Breast epithelium (tissue), 4 donors: ENCODE measurements at places on chromosomes 6 and 20. TPM values are rescaled to one million over a fixed set of nuclear protein-coding genes. Genes with fewer than 3 reads are reported as not detected.
A peak's percentile ranks its signal among the peaks of the same experiment; 100 is the strongest.

DNA sequence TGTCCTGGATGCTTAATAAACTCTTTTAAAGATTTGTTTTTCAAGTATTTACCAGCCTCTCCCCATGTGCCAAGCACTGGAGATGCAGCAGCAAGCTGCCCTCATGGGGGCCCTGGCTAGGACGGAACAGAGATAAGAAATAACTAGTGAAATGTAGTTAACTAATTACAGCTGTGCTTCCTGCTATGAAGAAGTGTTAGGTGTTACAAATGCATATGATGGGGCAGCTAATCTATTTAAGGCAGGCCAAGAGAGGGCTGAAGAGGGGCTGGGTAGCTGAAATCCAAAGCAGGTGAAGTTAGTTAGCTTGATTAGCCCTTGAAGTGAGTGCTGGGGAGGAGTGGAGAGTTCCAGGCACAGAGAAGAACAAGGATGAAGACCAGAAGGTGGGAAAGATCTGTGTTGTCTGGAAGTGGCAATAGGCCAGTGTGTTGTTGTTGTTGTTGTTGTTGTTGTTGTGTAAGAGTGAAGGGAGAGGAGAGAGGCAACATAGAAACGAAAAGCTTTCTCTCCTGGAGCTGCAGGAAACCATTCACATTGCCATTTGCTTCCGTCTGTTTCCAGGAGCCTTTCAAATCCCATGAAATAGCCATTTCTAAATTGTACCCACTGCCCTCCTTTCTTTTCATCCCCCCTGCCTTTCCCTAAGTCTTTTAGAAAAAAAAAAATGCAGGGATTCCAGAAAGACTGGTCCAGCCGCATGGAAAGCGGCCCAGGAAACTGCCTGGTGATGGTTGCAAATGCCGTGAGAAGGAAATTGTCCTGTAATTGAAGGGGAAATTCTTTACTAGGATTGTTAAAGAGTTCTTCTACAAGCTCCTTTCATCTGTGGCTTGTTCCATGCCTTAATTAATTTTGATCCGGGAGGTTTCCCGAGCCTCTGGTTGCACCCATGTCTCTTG lies 119.6 kb downstream of the TFAP2C start:
- no peak for DNase-seq

GRCh38 chr6:44078219-44078826 lies 48.9 kb downstream of the MRPL14 start:
- no peak for DNase-seq

DNA sequence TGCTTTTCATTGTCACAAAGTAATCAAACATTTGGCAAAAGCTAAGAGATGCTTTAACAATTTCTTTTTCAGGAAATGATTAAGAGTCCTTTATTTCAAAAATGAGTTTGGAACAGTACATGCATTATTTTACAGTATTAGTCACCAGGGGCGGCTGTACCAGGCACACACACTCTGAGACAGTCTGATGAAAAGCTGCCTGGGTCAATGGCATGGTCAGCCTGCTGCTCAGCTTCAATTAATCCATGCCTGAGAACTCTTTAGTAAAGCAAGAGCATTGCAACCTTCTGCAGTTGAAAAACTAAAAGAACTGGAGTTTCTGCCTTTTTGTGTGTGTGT lies 105.5 kb downstream of the TULP4 start:
- DNase-seq = no peak

DNA sequence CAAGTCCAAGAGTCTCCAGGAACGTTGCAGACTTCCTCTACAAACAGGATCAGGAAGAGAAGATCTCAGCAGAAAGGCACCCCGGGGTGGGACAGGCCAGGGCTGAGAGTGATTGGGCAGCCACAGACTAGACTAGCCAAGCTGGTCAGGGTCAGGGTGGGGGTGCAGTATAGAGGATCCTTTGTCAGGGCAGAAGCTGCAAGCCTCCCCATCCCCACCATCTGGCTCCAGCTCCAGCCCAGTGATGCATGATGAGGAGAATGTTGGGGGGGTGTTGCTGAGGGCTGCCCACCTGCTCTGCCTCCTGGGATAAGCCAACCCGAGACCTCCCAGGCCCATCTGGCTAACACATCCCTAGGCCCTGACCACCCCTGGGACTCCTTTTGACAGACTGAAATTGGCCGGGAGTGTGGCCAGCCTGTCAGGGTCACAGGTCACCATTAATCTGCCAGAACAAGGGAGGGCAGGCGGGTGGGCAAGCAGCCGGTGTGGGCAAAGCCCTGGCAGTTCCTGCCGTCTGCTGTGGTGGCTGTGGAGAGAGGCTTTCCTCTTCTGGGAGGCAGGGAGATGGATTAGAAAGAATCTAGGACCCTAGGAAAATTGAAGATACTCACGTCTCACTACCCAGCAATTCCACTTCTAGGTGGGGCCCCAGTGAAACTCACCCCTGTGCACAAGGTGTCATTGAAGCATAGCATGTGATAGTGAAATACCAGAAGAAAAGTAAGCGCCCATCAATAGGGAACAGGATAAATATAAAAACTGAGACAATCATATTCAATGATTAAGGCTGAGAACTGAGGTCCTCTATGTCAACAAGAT lies 22.1 kb upstream of the SNTA1 start:
- DNase-seq = no peak

- DNase-seq = no peak
Measured at GRCh38 chr20:34632870-34633452, 43.9 kb downstream of the PIGU start.

GRCh38 chr20:38117205-38117604 lies 47.9 kb downstream of the TGM2 start:
- DNase-seq = no peak

DNA sequence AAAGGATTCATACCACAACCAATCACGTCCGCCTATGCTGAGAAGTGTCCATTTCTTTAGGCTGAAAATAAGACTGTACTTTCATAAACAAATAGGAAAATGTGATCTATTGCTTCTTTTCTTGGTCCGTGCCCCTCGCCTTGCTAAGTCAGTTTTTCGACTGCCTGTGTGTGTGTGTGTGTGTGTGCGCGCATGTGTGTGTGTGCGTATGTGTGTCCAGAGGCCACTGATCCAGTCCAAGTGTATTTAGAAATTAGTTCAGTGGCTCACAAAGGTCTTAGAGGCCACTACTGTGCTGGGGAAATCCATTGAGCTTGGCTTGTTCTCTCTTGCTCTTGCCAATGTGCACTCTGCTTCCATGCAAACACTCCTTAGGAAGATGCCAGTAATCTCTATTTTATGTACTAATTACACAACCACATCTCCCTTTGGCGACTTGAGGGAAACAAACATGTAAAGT lies 50.5 kb downstream of the SLC22A23 start:
- no peak for DNase-seq

DNA sequence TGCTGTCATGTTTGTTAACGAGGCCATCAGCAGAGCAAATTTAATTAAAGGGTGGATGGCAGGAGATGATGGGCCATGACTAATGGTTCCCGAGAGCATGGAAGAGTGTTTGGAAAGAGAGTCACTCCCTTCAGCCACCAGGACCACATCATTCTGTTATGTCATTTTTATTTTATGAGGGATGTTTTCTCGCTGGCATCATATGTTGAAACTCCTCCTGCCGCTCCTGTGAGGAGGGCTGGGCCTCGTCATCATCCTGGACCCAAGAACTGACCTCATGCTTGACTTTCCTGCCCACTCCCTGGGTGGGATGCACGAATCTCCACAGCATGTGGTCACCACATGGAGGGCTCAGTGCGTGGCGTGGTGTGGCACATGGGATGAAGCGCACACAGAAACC lies 86.4 kb upstream of the FRMD1 start:
- DNase-seq = peak; percentile 13

- no peak for DNase-seq
Measured at GRCh38 chr20:19019734-19020364, 192.6 kb upstream of the SLC24A3 start.

DNA sequence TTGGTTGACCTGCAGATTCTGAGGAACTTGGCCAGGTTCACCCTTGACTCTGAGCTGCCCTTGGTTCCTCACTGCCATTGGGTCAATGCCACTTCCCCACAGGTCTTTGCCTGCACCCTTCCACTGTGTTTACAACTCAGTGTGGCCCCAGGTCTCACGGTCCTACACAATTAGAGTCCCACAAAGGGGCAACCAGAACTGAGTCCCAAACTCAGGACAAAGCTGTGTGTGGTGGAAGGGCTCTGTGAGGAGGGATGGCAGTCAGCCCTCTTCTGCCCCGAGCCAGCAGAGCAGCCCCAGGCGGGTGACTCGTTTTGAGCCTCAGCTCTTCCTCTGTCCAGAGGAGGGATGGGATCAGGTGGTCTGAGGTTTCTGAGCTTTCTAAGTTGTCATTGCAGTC lies 69.5 kb downstream of the NPEPL1 start:
- DNase-seq = no peak

GRCh38 chr6:135265278-135265677 lies 84.2 kb downstream of the MYB start:
- DNase-seq = no peak

DNA sequence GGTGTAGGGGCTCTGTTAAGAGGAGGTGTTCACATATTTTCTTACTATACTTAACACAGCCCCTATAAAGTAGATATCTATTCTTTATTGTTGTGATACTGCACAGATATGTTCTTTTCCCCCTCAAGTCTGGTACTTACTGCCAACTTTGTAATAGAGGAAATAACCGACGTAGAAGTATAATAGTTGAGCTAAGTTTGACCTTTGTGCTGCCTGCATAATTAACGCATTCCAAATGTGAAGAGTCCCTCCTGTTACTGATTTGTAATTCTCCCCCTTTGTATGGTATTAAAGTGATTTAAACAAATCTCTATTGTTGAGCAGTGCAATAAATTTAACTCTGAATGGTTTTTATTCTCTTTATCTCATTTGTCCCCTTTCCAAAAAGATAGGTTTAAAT lies 39.0 kb downstream of the PHF3 start:
- no peak for DNase-seq

DNA sequence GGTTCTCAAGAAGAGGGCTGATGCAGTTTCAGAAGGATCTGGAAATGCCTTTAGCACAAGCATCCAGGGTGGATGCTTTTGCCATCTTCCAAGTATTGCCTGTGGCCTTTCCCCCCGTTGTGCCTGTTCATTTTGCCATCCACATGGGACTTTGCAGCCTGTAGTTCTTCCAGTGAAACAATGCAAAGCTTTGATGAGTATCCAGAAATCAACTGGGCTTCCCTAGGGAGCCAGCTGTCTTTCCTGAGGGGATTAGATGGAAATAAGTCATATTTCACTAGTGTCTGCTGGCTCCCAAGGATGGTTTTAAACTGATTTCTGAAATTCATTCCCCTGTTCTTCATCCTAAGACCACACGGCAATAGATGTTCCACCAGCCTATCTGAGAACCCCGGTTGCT lies 63.3 kb downstream of the CAP2 start:
- DNase-seq = no peak

GRCh38 chr20:51176876-51177275 lies 154.0 kb upstream of the KCNG1 start:
- no peak for DNase-seq

GRCh38 chr6:63821442-63821841 lies 185.8 kb downstream of the PHF3 start:
- DNase-seq = no peak

DNA sequence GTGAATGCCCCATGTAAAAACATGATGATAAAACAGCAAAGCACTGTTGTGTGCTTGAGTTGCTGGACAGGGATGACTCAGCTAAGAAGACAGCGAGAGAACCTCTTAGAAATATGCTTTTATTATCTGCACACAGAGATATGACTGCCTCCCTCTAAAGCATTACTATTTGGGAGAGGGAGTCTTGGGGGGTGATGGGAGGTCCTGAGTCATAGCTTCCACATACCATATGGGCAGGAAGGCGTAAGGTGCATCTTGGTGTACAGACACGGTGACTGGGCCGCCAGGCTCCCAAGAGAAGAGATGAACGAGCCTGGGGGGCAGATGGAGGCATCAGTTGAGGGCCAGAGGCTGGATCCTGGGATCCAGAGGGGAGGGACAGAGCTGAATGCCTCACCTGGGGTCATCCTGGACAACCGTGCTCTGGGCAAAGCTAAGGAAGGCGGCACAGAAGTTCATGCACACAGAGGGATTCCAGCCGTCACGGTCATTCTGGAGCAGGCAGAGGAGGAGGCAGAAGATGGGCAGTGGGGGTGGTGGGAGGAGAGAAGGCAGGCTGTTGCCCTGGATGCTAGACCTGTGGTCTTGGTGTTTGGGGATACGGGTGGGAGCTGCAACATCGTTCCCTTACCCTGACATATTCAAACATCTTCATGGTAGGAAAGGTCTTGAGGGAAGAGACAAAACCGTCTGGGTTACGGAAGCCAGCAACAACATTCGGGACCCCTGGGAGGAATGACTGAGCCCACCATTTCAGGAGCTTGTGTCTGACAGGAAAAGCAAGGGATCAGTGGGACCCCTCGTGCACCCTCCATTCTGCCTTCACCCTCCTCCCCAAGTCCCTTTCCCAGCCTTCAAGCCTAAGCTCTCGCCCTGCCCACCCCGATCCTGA lies 2.0 kb downstream of the DXO start:
- DNase-seq = no peak

DNA sequence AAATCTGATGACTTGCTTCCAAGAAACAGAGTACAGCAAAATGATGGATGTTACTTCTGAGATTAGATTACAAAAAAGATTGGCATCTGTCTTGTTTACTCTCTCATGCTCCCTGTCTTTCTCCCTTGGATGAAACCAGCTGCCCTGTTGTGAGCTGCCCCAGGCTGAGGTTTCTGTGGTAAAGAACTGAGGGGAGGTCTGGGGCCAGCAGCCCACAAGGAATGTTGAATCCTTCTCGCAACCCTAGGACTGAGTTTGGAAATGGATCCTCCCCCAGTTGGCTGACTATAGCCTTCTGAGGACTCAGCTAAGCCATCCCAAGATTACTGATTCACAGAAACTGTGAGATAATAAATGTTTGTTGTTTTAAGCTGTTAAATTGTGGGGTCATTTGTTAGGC lies 5.6 kb upstream of the HECA start:
- DNase-seq = no peak

- DNase-seq = no peak
Measured at GRCh38 chr6:15627821-15628220, 35.0 kb downstream of the DTNBP1 start.

- DNase-seq = no peak
Measured at GRCh38 chr20:62620625-62621024, 21.7 kb upstream of the SLCO4A1 start.

GRCh38 chr6:92043777-92044176 lies 1375.6 kb downstream of the EPHA7 start:
- no peak for DNase-seq

PTPRT gene
- 4.9 TPM for total RNA-seq

DYNLT2 gene
- 2.3 TPM for total RNA-seq

TREML2 gene
- 0.15 TPM for total RNA-seq

ARID1B gene
- total RNA-seq = 99.9 TPM

NEURL2 gene
- total RNA-seq = 9.7 TPM

SLC18B1 gene
- 14.6 TPM for total RNA-seq

LY6G6F gene
- total RNA-seq = not detected

SLC22A1 gene
- total RNA-seq = 1.3 TPM

COL12A1 gene
- total RNA-seq = 441 TPM

PPP1R3G gene
- total RNA-seq = 1.6 TPM

GSTA2 gene
- total RNA-seq = not detected

HTR1B gene
- total RNA-seq = 0.15 TPM

RBPJL gene
- total RNA-seq = not detected

SNRNP48 gene
- 13.9 TPM for total RNA-seq

NRSN1 gene
- total RNA-seq = not detected

NT5E gene
- 10.1 TPM for total RNA-seq
